BE2C (cell line): ENCODE measurements at places on chromosomes 6 and 20.

DNA sequence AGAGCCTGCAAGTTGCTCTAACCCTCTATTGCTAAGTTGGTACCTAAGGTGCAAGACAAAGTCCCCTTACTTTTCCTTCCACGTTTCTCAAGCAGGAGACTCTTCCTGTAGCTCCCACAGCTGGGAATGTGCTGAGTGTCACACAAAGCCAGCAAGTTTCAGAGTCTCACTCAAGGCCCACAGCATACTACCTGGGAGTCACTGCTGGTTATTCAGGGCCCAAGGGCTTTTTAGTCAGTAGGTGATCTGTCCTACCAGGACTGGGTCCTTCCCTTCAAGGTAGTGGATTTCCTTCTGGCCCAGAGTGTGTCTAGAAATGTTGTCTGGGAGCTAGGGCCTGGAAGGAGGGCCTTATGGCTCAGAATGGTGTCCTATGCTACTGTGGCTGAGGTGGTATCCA is 261.9 kb upstream of the CITED2 start:
- no peak for DNase-seq

DNA sequence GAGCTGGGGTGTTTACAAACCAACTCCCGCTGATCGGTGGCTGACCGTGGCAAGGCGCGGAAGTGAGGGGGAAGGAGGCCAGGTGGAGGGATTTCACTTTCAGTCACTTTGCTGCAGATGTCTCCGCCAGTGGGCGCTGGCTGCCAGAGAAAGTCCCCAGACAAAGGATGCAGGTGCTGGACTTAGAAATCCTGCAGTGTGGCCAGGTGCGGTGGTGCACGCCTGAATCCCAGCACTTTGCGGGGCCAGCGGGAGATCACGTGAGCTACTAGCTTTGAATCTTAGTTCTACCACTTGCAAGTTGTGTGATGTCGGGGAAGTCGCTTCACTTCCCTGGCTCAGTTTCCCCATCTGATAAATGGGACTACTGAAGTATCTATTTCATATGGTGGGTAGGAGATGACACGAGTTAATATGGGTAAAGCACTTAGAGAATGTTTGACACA is 180.4 kb downstream of the ZNF217 start:
- DNase-seq, result no peak

DNA sequence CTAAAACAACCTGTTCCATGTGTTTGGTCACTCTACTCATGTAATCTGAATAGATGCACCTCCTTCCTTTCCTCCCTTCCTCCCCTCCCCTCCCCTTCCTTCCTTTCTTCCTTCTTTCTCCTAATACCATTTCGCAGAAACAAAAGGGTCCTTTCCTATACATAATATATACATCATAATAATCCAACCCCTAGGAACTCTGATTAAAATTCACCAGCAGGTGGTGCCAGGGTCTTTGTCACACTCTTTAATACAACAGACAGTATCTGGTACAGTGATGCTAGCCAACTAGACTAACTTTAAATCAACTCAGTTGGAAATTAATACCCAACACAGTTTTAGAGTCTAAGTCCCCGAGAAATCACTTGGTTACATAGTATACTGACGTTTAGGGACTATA is 181.2 kb upstream of the SHLD1 start:
- DNase-seq, result peak; percentile 59

GRCh38 chr6:15495375-15495901 is 167.4 kb downstream of the DTNBP1 start:
- DNase-seq, result no peak

DNA sequence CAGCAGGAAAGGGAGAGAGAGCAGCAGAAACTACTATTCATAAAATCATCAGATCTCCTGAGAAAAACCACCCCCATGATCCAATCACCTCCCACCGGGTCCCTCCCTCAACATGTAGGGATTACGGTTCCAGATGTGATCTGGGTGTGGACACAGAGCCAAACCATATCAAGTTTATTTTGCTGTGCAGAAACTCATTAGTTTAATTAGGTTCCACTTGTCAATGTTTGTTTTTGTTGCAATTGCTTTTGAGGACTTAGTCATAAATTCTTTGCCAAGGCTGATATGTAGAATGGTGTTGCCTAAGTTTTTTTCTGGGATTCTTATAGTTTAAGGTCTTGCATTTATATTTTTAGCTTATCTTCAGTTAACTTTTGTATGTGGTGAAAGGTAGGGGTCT is 422.0 kb upstream of the HS3ST5 start:
- DNase-seq, result no peak

DNA sequence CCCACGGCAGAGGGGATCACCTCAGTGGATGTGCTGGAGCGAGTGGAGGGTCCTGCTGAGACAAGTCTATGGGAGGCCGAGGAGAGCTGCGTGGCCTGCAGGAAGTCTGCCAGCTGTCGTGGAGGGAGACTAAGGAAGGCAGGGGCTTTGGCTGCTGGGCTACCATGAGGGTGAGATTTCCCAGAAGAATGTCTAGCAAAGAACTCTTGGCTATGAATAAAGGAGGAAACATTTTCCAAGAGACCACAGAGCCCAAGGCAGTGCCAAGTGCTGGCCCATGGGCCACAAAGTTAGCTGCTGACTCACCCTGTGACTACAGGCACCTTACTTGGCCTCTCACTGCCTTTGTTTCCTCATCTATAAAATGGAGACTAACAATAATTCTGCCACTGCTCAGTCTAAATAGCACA is 73.4 kb downstream of the PRDM1 start:
- no peak for DNase-seq

DNA sequence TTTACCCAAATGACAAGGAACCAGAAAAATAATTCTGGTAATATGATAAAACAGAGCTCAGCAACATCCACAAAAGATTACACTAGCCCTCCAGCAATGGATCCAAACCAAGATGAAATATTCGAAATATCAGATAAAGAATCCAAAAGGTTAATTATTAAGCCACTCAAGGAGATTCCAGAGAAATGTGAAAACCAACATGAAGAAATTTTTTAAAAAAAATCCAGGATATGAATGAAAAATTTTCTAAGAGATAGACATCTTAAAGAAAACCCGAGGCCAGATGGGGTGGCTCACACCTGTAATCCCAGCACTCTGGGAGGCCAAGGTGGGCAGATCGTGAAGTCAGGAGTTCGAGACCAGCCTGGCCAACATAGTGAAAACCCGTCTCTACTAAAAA is 124.4 kb downstream of the CDK19 start:
- DNase-seq, result no peak

DNA sequence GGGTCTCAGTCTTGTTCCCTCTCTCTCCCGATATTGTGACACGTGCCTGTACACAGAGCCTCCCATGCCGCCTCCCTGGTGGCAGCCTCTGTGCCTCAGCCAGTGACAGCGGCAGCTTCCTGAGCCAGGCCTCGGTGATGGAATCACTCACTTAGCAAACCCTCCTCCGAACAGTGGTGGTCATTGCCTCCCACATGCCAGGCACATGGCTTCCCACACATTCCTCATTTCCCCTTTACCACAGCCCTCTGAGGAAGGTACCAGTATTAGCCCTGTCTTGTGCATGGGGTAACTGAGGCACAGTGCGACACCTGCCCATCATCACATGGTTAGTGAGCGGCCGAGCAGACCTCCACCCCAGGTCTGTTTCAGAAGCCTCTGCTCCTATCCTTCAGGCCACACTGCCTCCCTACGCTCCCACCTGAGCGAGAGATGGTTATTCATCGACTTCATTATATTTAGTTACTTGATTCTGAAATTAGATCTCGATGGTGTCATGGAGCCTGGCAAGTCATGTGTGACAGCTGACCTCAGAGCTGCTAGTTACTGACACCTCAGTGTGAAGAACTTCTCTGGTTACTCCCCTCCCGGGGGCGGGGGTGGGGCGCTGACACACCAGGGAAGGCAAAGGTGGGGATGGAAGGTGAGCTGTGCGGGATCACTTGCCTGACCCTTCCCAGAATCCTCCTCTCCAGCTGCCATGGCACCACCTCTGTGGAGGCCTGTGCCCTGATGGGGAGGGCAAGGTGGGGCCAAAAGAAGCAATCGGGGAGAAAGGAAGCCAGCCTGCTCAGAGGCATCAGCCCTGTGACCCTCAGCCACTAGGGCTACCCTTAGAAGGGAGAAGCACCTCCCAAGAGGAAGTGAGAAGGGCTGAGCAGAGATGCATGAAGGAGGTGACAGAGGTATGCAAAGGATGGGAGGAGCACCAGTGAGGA is 17.9 kb downstream of the MDGA1 start:
- DNase-seq, result no peak

DNA sequence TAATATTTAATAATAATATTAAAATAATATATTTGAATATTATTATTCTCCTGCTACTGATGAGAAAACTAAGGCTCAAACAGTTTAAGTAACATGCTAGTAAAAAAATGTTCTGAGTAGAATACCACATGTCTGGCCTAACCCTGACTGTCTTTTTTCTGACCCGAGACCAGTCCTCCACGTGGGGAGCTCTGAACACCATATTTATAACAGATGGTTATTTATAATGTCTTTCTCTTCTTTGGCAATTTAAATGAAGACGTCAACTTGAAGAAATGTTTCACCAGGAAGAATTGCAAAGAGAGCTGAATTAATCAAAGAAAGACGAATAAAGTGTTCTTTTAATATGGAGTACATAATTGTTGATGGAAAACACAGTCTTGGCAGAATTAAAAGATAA is 82.0 kb downstream of the SLC22A3 start:
- DNase-seq, result no peak

DNA sequence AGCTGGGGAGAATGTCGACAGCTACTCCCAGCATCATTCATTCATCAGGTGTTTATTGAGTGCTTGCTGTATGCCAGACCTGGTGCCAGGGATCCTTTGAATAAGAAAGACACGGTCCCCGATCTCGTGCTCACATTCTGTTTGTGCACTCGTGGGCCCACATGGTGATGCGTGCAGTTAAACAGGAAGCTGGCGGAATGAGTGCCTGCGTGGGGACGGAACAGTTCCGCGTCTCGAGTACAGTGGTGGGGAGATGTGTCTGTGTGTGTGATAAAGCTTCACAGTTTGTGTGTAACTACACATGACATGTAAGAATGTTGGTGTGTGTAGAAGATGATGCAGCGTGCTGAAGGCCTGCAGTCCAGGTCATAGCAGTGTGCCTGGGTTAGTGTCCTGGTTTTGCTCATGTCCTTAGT is 6.5 kb downstream of the RBM38 start:
- no peak for DNase-seq

DNA sequence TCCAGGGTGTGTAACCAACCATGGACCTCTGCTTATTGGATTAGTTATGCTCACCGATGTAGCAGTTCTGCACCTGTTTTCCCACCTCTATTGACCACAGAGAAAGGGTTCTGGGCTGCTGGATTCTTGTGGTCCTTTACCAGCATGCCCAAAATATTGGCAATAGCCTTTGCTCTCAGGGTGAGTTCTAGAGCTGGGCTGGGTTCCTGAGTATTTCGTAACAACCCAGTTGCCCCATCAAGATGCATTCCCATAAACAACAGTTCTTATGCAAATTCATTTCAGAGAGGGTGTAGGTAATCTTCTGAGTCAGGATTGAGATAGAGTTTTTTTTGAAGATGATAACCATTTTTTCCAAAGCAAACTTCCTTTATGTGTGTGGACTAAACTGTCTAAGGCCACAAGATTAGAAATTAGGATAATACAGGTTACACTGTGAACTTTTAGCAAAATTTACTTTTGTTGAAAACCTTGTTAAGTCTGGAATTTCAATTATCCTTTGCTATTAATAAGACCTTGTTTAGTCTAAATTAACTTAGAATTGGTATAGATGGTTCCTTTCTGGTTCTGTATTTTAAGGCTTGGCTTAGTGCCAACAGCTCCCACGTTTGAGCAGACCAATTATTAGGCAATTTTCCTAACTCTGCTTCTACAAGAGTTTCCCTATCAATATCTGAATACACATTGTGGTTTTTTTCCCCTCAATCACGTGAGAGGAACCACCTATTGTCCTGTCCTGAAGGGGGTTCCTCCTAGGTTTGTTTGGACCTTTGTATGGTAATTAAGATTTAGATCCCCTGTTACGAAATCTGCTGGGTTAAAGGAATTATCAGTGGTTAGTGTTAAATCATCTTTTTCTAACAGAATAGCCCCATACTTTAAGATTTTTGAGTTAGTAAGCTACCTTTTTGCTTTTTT is 46.1 kb downstream of the TBX18 start:
- DNase-seq, result no peak

DNA sequence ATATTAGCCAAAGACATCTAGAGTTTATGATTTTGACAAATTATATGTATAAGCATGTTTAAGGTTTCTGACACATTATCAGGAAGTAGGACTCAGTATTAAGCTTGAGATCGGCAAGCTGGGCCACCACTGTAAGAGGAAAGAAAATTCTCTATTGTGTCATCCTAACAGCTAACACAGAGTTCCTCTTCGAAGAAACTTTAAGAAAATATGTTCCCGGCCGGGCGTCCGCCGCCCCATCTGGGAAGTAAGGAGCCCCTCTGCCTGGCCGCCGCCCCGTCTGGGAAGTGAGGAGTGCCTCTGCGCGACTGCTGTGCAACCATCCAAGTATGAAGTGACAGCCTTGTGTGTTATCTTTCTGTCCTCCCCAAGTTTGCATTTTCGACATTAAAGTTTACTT is 23.0 kb downstream of the USP49 start:
- no peak for DNase-seq

DNA sequence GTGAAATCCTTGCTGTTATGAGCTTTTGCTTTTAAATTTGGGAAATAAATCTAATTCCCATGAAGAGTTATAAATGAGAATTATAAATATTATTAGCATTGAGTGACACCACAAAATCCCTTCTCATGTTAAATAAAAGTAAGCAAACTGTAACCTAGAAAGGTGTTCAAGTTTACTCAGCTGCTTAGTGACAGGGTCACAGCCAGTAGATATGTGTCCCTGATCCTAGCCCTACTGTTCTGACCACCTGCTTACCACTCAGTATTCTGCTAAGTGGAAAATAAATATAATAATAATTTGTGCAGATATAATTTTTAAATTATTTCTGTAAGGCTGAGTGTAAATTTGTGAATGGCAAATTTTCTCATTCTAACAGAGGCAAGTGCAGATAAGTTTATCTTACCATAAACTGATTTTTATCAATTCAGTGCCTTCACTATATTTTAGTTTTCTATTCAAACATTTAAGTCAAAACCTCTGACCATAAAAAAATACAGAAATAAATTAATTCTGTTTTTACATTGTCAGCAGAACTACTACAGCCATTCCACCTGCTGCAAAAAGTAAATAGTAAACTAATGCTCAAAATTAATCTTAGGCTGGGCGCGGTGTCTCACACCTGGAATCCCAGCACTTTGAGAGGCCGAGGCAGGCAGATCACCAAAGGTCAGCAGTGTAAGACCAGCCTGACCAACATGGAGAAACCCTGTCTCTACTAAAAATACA is 118.2 kb downstream of the TENT5A start:
- no peak for DNase-seq

DNA sequence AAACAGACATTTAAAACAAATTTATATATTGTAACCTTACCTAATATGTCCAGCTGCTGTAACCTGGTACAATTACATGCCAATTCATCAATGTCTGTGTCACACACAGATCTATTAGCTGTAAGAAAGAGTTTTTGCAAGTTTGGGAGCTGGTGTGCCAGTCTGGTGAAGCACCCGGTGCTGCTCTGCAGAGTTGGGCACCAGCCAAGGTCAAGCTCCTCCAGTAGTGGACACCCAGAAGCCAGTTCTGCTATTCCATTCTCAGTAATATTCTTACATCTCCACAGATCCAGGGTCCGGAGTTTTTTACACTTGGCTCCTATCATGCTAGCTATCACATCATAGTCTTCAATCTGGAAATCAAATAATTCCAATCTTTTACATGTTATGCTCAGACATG is 41.0 kb downstream of the POU3F2 start:
- DNase-seq, result no peak
